ENCODE measurements at places on chromosomes 3 and 15.

DNA sequence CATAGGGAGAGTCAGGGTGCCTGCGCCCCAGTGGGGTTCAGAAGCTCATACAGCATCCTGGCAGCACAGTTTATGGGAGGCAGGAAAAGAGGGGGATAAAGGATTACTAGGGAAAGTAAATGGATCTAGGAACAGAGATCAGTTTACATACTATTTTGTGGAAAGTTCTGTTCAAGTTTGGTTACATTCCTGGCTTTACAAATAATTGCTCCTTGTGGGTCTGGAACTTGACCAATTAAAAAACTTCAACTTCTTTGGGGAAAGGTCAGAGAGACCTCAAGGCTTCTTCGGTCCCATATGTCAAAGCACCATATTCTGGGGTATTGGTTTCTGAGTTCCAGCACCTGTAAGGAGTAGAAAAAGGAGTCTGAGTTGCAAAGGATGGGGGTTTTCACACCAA, 64.1 kb downstream of the ZDHHC19 start:
- no peak for DNase-seq

DNA sequence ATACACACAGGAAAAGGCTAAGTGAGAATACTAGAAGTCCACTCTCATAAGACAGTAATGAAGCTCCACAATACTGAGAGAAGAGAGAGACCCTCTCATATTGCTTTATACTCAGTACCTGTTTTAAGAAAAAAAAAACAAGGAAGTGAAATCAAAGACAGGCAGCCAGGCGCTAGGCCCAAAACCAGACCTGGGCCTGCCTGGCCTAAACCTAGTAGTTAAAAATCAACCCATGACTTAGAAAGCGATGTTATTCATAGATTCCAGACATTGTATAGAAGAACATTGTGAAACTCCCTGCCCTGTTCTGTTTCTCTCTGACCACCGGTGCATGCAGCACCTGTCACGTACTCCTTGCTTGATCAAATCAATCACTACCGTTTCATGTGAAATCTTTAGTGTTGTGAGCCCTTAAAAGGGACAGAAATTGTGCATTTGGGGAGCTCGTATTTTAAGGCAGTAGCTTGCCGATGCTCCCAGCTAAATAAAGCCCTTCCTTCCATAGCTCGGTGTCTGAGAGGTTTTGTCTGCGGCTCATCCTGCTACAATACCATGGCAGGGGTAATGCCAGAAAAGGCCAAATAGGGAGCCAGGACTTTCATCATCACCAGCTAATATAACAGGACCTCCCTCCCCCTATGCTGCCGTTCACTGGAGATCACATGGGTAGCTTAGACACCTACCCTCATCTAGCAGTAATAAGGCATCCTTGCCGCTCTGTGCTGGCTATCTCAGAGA, 1294.1 kb downstream of the NSUN3 start:
- DNase-seq = no peak

DNA sequence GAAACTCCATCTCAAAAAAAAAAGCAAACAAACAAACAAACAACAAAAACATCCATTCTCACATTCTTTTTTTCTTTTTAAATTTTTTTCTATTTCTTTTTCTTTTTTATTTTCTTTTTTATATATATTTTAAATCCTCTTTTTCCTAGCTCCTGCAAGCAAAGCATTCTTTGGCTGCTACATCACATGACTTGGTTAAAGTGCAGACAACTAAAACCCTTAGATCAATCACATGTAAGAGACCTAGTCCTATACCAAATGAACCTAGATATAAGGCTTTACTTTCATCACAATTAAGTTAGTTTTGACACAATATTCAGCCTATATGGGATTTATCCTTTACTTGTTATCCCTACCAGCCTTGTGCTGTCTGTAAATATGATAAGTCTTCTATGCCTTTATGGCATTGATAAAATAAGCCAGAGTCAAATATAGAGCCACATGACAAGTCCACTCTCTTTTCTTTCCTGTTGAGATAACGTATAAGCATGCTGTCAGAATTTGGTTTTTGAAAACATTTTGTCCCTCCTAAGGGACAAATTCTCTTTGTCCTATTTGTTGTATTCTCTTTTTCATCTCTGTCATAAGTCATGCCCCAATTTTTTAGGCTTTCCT, 11.3 kb downstream of the UBR1 start:
- DNase-seq = no peak

DNA sequence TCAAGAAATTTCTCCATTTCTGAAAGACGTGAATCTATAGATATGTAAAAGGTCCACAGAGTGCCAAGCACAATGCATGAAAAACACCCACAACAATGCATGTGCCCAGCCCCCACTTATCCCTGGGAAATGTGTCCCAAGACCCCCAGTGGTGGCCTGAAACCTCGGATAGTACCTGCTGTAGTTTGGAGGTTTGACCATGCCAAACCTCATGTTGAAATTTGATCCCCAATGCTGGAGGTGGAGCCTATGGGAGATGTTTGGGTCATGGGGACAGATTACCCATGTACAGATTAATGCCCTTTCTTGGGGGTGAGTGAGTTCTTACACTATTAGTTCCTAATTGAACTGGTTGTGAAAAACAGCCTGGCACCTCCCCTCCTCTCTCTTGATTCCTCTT, 21.4 kb upstream of the MYZAP start:
- DNase-seq = no peak

DNA sequence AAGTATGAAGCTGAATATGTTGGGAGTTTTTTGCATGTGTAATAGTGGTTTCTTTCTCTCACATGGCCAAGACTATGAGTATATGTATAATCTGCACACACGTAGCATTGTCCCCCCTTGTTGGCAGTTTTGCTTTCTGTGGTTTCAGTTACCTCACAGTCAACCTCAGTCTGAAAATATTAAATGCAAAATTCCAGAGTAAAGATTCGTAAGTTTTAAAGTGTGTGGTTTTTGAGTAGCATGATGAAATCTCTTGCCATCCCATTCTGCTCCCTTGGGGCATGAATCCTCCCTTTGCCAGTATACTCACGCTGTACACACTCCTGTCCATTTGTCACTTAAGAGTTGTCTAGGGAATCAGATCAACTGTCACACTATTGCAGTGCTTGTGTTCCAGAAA, 742.0 kb upstream of the CCDC54 start:
- DNase-seq = no peak

Data from GOT3 (cell line).